ENCODE measurements at places on chromosomes 11 and 22.

- no peak for DNase-seq
These were observed 54.7 kb downstream of the KCNQ1OT1 start for GRCh38 chr11:2644844-2645778.

- DNase-seq = no peak
These were observed 60.4 kb downstream of the FEZ1 start for GRCh38 chr11:125435461-125436238.

DNA sequence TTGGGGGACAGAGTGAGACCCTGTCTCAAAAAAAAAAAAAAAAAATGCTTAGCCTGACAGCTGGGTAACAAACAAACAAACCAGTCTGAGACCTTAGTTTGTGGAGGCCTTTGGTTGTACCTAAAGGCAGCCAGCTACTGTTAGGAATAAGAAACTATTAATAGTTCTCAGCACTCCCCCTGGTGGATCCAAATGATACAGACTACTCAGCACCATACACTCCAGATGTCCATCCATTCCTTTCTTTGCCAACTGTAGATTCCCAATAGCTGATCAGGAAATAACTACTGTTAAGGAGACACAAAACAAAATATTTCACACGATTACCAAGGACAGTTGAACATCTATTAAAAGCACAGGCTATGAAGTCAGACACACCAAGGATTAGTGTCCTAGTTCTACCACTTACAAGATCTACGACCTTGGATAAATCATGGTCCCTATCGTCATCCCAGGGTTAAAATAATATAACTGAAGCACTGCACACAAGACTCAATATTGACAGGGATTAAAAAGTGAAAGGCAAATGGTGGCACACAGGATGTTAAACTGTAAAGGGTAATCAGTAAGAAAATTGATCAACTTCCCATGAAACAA is 17.2 kb downstream of the CLDN25 start:
- DNase-seq = peak; percentile 68

- no peak for DNase-seq
These were observed 10.6 kb upstream of the GLYATL1 start for GRCh38 chr11:58928691-58929090.

GRCh38 chr11:68076371-68077042 is 37.7 kb downstream of the TCIRG1 start:
- no peak for DNase-seq

- DNase-seq = no peak
These were observed 49.9 kb upstream of the SEPTIN5 start for GRCh38 chr22:19664406-19664805.
